Activated CD4-positive, alpha-beta T cell treated with anti-CD3 and anti-CD28 coated beads for 36 hours (primary cell): ENCODE measurements at places on chromosomes 12 and 14. TPM values are rescaled to one million over a fixed set of nuclear protein-coding genes. Genes with fewer than 3 reads are reported as not detected.

TAS2R10 gene
- not detected for total RNA-seq

DNA sequence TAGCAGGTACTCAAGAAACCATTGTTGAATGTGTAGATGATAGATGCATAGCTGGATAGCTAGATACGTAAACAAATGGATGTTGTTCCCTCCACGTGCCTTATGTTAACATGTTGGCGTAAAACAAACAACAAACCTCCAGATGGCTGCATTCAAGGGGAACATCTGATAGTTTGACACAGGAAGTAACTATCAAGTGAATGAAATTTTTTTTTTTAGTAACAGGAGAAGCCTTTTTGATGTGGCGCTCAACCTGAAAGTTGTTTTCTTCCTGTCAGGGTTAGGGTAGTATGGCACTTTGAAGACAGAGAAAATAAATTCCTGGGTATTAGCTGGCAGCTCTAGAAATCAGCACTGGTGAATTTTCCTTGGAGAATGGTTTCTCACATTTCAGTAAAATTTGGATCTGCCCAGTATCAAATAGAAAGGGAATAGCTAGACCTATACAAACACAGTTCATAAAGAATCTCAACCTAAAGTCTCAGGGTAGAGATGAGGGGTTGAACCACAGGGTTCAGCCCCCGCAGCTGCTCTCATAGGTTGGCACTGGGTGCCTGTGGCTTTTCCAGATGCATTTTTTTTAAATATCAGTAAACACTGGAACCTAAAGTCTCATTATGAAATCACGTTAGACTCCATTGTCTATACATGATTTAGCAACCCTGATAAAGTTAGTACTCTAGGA is 18.8 kb upstream of the RAP1B start:
- peak; percentile 63 for DNase-seq

DNA sequence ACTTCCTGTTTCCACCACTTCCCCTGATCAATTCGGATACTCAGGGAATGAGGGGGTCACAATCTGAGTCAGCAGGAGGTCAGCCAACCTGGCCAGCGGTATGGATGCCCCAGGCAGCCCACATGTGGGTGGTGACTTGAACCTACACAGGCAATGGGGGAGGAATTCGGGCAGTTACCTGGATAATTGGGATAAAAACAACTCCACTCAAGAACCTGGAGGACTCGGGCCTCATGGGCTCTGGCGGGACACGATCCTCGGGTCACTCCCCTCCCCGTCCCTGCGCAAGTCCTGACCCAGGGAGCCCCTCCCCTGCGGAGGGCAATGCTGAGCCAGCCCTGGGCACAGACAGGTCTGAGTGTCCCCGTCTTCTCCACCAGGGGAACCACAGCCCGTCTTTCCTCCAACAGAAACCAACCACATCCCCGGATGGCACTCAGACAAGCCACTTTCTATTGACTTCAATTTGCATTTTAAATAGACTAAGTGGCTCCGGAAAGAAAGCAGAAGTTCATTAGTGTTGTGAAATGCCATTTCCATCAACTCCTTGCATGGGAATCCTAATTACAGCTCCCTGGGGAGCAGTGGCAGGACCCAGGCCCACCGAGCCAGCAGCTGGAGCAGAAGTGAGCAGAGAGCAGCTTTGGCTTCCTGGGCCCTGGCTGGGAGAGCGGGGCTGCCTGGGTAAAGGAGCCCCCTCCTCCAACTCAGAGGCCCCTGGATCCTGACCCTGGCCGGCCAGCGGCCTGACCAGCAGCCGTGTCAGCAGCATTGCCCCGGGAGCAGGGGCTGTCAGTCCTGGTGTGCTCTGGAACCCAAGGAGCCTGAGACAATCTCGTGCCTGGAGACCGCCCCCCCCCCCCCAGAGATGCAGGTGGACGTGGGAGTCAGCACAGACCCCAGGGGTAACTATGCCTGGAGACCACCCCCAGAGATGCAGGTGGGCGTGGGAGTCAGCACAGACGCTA is 374.1 kb downstream of the ADGRD1 start:
- DNase-seq: no peak

- DNase-seq: no peak
These were observed 3.8 kb upstream of the BRF1 start for GRCh38 chr14:105304565-105304964.

GRCh38 chr14:60893911-60894310 is 87.0 kb downstream of the TRMT5 start:
- no peak for DNase-seq

GRCh38 chr12:123891516-123892179 is 81.0 kb downstream of the CCDC92 start:
- no peak for DNase-seq

C12orf54 gene
- total RNA-seq: not detected

ITPR2 gene
- 27.3 TPM for total RNA-seq

SYNE2 gene
- total RNA-seq: 21.8 TPM

GRCh38 chr12:14514154-14514842 is 53.4 kb downstream of the PLBD1 start:
- no peak for DNase-seq

YEATS4 gene
- 55.4 TPM for total RNA-seq

DNA sequence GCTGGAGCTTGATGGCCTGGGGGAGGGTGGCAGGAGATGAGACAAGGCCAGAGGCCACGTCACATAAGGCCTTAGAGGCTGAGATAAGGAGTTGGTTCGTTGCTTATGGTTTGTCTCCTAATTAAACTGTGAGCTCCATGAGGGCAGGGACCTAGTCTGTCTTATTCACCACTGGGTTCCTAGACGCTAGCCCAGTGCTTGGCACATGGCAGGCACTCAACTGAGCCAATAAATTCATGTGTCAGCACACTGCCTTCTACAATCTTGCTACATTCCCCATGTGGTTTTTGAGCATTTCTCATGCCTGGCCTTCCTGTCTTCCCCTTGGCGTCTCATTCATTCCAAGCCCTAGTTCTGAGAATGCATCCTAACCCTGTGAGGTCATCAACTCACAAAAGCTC is 92.5 kb upstream of the MED13L start:
- no peak for DNase-seq

- no peak for DNase-seq
These were observed 415.2 kb downstream of the VRK1 start for GRCh38 chr14:97212399-97212798.

GRCh38 chr12:29152981-29153630 is 4.0 kb downstream of the FAR2 start:
- DNase-seq: no peak

- no peak for DNase-seq
These were observed 51.2 kb upstream of the NOS1 start for GRCh38 chr12:117412465-117413188.
